ENCODE measurements at places on chromosomes 1 and 21.

GRCh38 chr1:165854101-165854845 lies 26.9 kb downstream of the UCK2 start:
- no peak for DNase-seq

- DNase-seq: peak; percentile 21
These were observed 191.4 kb downstream of the KCNK2 start for GRCh38 chr1:215273838-215274516.

GRCh38 chr1:228003461-228004330 lies 3.1 kb upstream of the WNT3A start:
- no peak for DNase-seq

DNA sequence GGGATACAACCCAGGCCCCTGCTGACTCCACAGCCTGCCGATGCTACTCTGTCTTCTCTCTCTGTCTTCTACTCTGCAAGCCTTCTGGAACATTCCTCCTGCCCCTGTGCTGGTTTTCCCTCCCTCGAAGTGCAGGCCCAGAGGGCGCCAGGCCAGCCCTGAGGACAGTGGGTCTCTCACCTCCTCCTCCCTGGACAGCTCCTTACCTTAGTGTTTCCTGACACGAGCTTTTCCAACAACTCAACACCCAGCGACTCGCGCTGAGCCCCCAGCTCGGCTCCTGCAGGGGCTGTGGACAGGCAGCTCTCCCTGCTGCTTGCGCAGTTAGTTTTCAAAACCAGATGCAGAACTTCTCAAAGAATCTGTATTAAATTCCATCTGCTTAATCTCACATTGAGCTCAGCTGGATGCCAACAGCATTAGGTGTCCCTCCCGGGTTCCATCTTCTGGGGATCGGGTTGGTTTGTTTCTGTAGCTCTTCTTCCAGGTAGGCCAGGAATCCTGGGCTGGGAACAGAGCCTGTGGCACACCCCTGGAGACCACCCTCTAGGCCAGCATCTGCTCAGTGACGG lies 54.2 kb downstream of the PTPRU start:
- DNase-seq: no peak

DNA sequence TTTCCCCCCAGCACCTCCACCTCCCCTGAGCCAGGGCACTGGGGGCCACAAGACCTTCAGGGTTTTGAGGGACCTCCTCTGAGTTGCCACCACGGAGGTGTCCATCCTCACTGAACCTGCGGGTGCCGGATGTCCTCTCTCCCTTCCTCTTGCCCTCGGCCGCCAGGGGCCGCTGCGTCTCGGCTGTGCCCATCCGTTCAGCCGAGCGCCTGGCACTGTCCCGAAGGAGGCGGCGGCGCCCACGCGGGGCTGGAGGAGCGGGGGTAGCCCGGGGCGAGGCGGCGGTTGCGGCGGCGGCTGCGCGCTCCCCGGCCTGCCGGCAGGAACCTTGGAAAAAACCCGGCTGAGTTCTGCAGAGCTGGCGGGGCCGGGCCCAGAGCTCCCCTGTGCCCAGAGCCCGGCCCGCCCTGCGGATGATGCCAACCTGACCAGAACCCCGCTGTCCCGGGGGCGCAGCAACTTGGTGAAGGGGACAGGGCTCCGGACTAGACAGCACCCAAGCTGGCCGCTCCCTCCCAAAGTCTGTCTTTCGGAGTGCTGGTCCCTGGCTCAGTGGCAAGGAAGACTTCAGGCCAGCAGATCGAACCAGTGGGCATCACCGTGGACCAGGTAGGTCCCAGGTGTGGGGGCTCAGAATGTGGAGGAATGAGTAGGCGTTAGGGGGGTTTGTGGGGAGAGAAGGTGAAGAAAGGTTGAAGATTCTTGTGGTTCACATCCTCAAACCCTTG lies 3.7 kb upstream of the PPM1J start:
- DNase-seq: no peak

DNA sequence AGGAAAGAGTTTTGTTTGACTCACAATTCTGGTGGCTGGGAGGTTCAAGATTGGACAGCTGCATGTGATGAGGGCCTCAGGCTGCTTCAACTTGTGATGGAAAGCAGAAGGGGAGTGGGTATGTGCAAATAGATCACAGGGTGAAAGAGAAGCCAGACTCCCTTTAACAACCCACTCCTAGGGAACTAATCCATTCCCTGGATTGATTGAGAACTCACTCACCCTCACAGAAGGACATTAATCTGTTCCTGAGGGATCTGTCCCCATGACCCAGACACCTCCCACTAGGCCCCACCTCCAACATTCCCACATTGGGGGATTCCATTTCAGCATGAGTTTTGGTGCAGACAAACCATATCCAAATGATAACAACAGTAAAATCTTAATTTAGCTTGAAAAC lies 25.6 kb downstream of the UBE2T start:
- no peak for DNase-seq

GRCh38 chr1:180615493-180616290 lies 16.1 kb upstream of the XPR1 start:
- DNase-seq: no peak

DNA sequence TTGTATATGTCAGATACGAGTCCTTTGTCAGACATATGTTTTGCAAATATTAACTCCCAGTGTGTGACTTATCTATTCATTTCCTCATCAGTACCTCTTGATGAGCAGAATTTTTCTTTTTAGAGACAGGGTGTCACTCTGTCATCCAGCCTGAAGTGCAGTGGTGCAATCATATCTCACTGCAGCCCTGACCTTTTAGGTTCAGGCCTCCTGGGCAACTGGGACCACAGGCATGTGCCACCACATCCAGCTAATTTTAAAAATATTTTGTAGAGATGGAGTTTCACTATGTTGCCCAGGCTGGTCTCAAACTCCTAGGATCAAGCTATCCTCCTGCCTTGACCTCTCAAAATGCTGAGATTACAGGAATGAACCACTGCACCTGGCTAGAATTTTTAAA lies 93.0 kb downstream of the HLCS start:
- no peak for DNase-seq
